ENCODE measurements at places on chromosomes 16 and 17. TPM values are rescaled to one million over a fixed set of nuclear protein-coding genes. Genes with fewer than 3 reads are reported as not detected.

HS3ST3B1 gene
- 14.4 TPM for total RNA-seq

TNS4 gene
- total RNA-seq: 0.20 TPM

GRCh38 chr16:10820546-10820945, 2.0 kb upstream of the TVP23A start:
- DNase-seq: no peak

GRCh38 chr16:8887952-8888560, 5.9 kb downstream of the LITAFD start:
- DNase-seq: no peak

DNA sequence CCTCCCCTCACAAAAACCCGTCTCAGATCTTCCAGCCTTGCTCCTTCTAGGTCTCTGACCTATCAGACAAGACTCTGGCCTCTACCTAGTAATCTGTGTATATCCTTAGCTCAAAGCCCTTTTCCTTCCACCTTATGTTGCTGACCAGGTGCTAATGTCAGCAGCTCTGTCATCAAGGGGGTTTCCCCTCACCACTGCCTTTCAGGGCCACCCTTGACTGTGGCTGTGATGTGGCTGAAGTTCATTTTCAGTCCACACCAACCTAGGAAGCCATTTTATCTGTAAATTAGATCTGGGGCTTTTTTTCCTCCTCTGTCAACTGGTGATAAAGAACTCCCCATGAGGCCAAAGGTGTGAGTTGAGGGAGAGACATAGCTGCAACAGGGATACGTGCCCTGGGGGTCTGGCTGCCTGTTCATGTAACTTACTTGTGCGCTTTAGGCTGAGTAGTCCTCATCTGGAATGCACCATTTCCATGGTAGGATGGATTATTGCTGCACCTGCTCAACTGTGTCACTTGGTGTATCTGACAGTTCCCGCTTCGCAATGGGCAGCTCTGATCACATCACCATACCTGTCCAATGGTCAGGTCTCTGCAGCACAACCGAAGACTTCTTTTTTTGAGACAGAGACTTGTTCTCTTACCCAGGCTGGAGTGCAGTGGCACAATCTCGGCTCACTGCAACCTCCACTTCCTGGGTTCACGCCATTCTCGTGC, 14.7 kb upstream of the RUNDC3A start:
- no peak for DNase-seq

- no peak for DNase-seq
These were observed 14.3 kb upstream of the NAGLU start for GRCh38 chr17:42521666-42522262.

Data from H1 (cell line).